NT2/D1 (cell line): ENCODE measurements at places on chromosomes 4 and X.

- no peak for DNase-seq
Observed at GRCh38 chr4:189843413-189844009, 97.2 kb upstream of the FRG1 start.

- DNase-seq: no peak
Observed at GRCh38 chr4:106512706-106513105, 144.1 kb upstream of the GIMD1 start.

- DNase-seq: no peak
Observed at GRCh38 chr4:113958766-113959538, 20.5 kb downstream of the ARSJ start.

- no peak for DNase-seq
Observed at GRCh38 chr4:139704915-139705485, 39.4 kb downstream of the MGST2 start.

DNA sequence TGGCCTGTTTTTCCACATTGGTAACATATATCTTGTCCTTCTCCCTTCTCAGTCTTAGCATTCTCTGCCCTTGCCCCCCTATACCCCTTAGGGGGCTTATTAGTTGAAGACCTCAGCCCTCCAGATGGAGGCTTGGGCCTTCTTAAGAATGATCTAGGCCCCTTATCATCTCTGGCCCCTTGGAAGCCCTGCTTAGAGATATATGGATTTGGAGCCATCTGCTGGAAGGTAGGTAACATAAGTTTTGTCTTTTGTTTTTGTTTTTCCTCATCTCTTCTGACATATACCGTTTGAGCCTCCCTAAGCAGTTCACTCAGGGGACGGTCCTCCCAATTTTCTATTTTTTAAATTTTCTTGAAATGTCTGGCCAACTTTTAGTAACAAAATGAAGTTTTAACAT lies 48.3 kb upstream of the NAP1L2 start:
- DNase-seq: peak; percentile 28

- DNase-seq: no peak
Observed at GRCh38 chr4:111499291-111499690, 646.0 kb upstream of the FAM241A start.

DNA sequence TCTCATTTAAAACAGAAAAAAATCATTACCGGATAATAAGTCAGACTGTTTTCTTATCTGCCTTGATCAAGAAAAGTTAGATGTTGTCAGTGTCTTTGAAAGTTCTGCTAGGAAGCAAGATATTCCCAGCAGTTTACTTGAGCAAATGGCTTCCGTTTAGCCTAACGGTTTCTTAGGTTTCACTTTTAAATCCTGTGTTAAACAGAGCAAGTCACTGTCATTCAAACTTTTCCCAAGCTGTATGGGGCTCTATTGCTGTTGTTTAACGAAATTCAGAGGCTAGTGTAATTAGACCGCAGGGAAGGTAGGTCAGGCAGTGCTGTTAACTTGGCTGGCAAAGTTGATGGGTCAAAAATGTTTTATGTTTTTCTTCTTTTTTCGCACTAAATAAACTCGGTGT lies 80.3 kb upstream of the NEIL3 start:
- no peak for DNase-seq

GRCh38 chrX:27995611-27996010 lies 14.4 kb upstream of the DCAF8L1 start:
- DNase-seq: no peak

GRCh38 chr4:48224606-48225005 lies 45.0 kb downstream of the TEC start:
- DNase-seq: no peak

- no peak for DNase-seq
Observed at GRCh38 chr4:6452897-6453687, 19.3 kb downstream of the PPP2R2C start.

GRCh38 chr4:173794662-173795061 lies 264.6 kb upstream of the HAND2 start:
- no peak for DNase-seq

GRCh38 chrX:130393451-130394074 lies 8.1 kb upstream of the GPR119 start:
- DNase-seq: peak; percentile 25

DNA sequence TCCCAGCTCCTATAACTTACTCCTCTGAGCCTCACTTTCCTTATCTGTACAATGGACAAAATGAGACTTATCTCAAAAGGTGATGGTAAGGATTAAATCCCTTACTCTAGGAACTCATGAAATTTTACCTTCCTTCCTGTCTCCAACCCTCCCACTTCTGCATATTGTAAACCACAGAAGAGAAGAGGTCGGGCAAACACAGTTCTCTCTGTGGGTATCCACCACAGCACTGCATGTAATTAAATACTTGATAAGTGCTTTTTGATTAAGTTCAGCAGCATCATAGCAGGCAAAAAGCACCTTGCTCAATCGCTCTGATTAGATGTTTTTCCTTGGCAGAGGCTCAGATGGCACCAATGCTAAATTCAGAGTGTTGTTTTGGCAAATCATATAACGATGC lies 17.3 kb upstream of the TMEM192 start:
- DNase-seq: no peak

GRCh38 chr4:179678093-179678814 lies 2236.0 kb upstream of the AGA start:
- no peak for DNase-seq

DNA sequence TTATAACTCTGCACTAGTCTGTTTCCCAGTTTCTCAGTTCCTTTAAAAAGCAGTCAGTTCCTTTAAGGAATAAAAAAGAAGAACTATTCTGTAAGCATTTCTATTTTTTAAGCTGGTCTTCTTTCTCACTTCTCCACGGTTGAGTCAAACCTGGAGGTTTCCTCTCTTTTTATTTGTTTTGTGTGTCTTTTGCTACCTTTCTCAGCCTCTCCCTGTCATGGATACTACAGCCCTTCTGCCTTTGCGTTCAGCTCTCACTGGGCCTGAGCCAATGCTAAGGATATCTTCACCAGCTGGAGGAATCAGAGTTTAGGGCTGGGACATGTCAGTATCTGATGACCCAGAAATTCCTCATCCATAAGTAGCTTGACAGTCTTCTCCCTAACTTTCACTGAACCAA lies 49.7 kb upstream of the PRKX start:
- no peak for DNase-seq

GRCh38 chr4:148441986-148442831 lies at the start of gene NR3C2:
Gene NR3C2 (minus strand): TSS chr4:148442414.
- peak; percentile 93 for DNase-seq

DNA sequence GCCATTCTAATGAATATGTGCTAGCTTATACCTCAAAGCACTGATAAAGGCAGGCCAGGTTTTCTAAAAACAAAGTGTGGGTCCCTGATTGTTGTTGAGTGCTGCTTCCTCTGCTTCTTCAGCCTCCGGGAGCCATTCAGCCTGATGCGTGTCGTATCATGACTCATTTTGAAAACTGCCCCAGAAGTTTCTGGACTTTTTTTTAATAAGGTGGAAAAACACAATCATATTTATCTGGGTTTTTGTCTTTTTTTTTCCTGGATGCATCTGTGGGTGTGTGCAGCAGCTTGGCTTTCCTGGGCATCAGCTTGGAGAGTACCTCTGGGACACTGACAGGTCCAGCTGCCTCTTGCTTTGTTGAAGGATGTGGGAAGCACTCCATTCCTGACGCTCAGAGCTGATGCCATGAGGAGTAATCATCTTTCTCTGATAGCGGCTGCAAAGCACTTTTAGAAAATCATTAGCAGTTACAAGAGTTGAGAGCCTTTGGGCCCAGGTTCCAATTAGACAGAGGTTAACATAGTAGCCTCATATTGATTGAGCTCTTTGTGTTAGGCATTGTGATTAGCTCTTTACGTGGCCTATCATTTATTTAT lies 66.9 kb downstream of the PARM1 start:
- DNase-seq: no peak
